ENCODE measurements at places on chromosomes 2 and 18.

DNA sequence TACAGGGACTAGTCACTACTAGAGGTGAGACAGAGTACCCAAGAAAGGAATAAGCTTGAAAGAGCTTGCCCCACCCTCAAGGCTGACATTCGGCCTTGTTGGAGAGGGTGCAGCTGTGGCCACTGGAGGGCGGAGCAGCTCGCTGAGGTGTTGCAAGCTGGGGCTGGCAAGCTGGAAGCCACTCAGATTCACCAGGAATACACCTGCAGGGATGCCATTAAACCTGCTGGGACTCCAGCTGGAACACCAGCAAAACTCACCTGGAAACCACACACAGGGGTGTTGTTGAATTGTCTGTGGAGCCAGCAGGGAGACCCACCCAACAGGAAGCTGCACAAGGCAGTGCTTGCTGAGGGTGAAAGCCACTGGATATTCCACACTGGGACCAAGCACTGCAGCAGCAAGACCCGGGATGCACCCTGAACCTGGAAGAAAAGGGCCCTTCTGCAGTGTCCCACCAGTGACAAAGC lies 26.1 kb downstream of the KCTD18 start:
- peak; percentile 37 for DNase-seq

GRCh38 chr2:134282629-134283400 lies 28.9 kb downstream of the MGAT5 start:
- no peak for DNase-seq

DNA sequence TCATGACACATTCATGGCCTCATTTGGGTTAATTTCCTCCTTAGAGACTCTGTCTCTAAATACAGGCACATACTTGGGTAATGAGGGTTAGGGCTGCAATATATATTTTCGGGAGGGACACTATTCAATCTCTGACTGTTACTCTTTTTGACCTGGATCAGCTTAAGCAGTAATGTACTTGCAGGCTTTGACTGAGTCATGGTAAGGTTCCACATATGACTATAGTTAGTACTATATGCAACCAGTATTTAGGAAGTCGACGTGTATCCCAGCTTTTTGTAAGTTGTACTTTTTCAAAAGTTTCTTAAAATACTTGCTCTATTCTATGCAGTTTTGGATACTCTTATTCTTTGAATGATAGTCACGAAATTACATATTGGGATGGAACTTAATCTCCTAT lies 37.2 kb upstream of the CDH19 start:
- DNase-seq, result no peak

- DNase-seq, result no peak
Observed at GRCh38 chr2:175463589-175464310, 282.2 kb upstream of the ATP5MC3 start.

DNA sequence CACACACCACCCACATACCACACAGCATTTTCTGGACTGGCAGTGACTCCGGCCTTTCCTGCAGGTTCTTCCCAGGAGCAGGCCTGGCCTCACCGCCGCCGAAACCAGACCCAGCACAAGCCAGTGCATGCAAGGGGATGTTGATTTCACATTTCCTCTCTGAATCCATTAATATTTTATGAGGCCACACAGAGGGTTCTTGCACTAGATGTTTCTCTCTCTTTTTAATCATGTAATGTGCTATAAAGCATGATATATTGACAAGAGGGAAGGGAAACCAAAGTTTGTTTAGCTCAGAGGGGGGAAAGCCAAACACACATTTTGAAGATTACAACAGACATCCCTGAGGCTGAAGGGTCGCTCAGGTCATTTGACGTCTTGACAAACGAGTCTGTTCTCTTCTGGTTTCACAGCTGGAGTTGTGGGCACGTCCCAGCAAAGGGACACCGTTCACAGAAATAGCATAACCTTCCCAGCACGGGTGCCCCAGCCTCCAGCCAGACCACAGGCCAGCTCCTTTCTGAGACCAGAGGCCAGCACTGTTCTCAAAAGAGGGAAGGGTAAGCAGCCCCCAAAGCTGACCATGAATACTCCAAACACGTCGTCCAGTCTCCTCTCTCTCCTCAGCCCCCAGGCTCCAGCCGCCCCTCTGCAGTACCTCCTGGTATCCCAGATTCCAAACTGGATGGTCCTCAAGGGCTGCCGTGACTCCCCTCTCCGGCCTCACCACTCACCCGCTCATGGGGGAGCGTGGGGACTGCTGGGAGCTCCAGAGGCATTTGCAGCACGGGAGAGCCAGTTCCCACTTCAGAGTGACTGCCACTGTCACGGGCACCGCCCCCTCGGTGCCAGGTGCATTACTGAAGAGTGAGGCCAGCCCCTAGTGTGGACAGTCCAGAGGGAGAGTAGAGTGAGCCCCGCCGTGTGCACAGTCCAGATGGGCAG lies 340.3 kb upstream of the SALL3 start:
- DNase-seq, result no peak

DNA sequence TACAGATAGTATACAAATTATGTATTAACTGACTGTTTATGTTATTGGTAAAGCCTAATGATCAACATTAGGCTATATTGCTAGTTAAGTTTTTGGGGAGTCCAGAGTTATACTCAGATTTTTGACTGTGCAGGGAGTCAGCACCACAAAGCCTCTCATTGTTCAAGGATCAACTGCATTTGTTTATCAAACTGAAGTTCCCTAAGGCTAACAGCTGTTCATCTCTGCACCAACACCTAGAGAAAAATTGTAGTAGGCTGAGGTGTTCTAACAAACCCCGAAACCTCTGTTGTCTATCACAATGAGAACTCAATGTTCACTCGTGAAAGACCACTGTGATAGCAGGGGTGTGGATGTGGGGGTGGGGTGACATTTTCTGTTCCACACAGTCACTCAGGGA lies 97.7 kb downstream of the HNMT start:
- no peak for DNase-seq

GRCh38 chr2:43149482-43150107 lies 76.8 kb downstream of the ZFP36L2 start:
- no peak for DNase-seq

DNA sequence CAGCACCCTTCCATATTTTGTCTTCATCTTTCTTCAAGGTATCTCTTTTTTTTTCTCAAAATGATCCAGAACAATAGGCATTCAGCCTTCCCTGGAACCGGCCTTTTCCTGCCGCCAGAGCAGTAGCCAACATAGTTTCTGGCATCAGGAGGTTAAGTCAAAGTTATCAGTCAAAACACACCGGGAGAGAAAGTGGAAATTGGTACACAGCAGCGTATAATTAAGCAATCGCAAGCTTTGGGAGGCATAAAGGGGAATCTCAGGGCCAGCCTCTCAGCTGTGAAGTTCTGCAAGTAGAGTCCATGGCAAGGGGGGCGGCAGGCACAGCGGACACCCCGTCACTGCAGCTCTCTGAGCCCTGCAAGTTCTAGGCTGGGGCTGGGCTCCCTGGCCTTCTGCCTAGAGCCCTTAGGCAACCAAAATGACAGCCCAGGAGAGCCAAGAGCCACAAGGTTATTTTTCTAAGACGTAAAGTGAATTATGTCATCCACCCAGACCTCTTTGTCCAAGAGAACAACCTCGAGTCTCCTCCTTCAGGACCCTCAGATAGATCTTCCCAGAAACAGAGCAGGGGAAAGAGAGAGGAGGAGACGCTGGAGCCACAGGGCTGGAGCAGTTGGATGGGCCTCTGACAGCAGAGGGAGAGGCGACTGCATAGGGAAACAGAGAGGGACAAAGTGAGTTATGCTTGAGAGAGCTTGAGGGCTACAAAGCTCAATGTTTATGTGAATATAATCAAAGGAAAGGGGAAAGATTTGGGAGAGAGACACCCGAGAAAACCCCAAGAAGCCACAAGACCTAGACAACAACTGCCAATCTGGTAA lies 114.7 kb downstream of the BCL2L11 start:
- no peak for DNase-seq

- no peak for DNase-seq
Observed at GRCh38 chr2:119433636-119434327, 2.1 kb downstream of the TMEM37 start.
